ENCODE measurements at places on chromosomes 16 and 17.

DNA sequence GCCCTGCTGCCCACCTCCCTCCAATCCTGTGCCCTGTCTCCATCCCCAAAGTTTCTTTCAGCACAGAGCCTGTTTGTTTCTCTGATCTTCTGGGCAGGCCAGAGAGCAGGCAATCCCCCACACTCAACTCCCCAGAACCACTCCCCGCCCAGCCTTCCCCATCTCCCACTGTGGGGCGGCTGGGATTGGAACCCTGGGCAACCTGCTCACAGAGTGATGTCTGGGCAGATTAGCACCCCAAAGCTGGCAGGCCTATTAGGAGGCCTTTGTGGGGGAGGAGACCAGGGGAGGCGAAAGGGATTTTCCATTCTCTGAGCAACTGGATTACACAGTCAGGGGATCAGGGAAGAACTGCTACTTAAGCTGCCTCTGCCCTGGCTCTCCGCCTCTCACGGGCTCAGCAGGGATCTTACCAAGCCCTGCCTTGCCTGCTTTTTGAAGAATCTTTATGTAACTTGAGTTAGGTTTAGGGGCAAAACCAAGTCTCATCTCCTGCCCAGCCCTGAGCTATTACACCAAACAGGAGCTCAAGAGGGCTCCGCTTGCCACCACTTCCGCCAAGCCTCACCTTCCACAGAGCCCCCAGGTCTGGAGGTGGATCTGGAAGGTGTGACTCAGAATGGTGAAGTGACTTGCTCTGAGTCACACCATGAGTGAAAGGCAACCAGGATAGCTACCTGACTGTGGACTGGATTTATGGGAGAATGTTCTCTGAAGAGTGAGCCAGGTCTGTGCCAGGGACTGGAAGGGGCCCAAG lies 16.0 kb upstream of the LHX1 start:
- peak; percentile 89 for DNase-seq

GRCh38 chr16:70677499-70678120 lies 8.2 kb downstream of the MTSS2 start:
- DNase-seq: no peak

- no peak for DNase-seq
Observed at GRCh38 chr17:33120103-33120502, 128.5 kb downstream of the SPACA3 start.

DNA sequence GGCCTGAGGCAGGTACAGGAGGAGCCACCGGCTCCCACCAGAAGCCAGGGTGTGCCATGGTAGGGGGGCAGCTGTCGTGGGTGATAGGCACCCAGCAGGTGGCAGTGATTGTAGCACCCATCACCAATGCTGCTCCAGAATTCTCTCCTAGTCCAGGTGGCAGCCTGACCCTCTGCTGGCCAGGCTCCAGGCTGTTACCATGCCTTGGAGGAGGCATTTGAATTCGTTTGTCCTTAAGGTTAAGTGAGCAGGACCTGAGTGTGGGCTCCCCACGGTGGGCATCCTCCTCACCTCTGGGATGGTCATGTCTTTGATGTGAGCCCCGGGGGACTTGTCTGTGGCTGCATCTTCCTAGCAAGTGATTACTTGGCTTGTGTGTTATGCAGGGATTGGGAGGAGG lies 59.4 kb downstream of the RGS9 start:
- DNase-seq: no peak

DNA sequence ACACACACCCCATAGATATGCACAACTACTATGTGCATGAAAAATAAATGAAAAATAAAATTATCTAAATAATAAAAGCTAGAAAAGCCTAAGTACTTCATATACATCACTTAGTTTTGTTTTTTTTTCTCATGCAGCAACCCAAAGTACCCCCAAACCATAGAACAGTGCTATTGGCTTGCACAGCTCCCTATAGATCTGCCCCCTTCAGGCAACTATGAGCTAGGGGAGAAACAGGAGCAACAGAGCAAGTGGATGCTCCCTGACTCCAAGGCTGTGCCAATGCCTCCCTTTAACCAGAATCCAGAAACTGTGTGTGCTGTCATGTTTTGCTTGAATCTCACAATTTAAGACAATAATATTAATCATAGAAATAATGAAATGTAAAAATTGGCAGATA lies 605.5 kb downstream of the TOX3 start:
- no peak for DNase-seq

DNA sequence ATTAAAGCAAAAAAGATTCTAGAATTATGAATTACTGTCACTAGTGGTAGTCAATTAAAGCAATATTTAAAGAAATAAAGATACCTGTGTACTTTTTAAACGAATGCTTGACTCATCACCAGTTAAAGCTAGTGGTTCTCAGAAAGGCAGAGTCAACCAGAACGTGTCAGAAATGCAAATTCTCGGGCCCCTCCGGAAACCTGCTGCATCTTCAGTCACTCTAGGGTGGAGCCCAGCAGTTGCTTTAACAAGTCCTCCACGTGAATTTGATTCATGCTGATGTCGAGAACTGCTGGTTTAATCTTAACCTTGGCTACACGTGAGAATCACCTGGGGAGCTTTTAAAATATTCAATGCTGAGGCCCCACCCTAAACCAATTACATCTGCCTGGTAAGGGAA lies 169.8 kb upstream of the SDK2 start:
- no peak for DNase-seq

DNA sequence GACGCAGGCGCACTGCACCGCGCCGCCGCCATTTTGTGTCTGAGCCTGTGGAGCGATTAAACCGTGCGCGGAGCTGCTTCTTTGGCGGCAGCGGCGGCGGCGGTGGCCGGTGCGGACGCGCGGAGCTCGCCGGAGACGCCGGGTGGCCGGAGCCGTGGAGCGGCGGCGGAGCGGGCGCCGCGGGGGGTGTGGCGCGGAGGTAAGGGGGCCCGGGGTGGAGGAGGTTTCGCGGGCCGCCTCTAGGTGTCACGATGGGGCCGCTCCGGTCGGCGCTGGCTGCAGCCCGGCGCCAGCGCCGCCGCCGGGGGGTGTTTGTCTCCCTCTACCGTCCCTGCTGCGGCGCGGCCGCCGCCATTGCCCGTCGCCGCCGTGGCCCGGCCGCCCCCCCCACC lies at the start of gene CTCF:
CTCF (plus strand) TSS at position 1 of the 392 bp plus-strand sequence. CDS start 48,307 bp downstream, outside the sequence.
- DNase-seq: peak; percentile 87

- no peak for DNase-seq
Observed at GRCh38 chr16:75794426-75794825, 68.1 kb upstream of the CPHXL start.

- DNase-seq: no peak
Observed at GRCh38 chr17:80030730-80031410, 4.8 kb downstream of the TBC1D16 start.

- no peak for DNase-seq
Observed at GRCh38 chr17:71055128-71055527, 885.8 kb downstream of the KCNJ2 start.

DNA sequence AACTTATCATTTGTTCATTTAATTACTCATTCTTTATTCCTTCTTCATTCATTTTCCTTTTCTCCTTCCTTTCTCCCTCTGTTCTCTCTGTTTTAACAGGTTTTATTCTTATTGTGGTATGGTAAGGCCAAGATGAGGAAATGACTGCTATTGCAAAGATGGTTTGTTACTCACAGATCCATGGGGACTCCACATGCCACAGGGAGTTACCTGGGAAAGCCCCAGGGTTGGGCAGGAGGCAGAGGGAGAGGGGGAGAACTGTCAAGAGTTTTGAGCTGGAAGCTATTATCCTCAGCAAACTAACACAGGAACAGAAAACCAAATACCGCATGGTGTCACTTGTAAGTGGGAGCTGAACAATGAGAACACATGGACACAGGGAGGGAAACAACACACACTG lies 453.3 kb downstream of the WWOX start:
- DNase-seq: no peak

GRCh38 chr17:74078363-74078941 lies 125.0 kb upstream of the RPL38 start:
- no peak for DNase-seq

DNA sequence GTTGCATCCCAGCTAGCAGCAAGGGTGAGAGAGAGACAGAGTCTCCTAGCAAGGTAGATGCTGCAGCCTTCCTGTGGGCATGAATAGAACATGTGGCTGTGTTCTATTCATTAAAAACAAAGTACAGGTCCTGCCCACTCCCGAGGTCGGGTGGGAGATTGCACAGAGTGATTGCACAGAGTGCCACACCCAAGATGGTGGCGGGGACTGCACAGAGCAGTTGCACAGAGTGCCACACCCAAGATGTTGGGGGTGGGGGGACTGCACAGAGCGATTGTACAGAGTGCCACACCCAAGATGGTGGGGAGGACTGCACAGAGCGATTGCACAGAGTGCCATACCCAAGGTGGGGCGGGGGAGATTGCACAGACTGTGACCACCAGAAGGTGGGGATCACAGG lies 410.8 kb upstream of the EEF2KMT start:
- no peak for DNase-seq

DNA sequence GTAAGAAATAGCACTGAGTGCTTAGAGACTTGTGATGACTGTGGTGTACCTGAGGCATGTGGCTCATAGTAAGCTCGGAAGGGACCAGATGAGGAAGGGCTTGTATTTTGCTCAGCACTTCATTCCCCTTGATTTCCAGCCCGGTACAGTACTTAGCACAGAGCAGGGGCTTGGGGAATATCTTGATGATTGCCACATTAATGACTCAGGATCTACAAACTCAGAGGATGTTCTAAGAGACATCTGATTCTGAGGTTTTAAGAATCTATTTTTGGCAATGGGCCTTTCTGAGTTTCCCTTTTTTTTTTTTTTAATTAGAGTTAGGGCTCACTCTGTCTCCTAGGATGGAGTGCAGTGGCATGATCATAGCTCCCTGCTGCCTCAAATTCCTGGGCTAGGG lies 9.1 kb downstream of the ASPHD1 start:
- DNase-seq: no peak

DNA sequence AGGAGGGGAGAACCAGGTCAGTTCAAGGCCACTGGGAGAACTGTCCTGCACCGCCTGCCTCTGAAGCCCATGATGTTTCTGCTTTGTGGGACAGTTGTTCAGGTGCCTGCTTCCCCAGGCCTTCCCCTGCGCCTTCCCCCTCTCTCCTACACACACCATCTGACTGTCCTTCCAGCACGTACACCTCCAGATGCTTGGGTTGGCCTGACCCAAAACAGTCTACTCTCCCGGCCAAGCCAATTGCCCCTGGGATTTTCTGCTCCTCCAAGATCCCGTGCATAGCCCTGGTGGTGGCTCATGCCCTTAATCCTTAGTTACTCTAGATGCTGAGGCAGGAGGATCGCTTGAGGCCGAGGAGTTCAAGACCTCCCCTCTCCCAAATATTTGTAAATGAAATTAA lies 684 bp upstream of the RSAD1 start:
- no peak for DNase-seq

- no peak for DNase-seq
Observed at GRCh38 chr16:87420026-87421002, 28.2 kb downstream of the MAP1LC3B start.

DNA sequence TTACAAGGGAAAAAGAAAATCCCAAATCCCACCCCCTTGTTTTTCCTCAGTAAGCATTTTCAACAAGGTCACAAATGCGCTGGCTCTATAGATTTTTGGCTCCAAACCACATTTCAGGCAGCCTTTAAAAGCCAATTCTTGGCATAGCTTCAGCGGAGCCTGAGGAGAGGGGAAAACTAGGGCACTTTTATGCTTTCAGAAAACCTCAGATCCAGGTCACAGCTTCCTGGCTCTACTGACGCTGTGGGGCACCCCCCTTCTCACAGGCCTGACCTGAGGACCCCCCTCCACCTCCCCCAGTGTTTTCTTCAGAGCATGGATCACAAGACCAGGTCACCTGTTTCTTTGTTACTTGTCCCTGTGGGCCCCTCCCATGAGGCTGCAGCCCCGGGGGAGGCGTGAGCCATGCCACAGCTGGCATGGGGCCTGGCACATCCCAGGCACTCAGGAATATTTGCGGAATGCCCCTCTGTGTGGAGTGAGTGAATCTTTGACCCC lies 30.1 kb upstream of the MTSS2 start:
- peak; percentile 49 for DNase-seq

DNA sequence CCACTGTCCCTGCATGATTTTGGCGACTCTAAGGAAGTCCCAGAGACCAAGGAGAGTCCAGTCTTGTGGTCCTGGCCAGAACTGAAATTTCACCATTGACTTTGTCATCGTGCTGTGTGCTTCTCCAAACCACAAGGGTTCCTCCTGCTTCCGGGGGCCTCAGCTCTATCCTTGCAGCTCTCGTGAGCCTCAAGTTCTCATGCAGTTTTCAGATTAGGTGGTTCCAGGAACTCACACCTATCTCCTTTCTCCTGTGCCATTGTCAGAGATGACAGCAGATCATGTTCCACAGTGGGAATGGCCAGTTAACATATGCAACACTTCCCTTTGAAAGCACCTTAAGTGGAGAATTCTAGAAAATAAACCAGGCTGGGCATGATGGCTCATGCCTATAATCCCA lies 97.9 kb upstream of the CRHR1 start:
- DNase-seq: no peak

- DNase-seq: peak; percentile 67
Observed at GRCh38 chr16:17476414-17477259, 5.9 kb upstream of the XYLT1 start.

DNA sequence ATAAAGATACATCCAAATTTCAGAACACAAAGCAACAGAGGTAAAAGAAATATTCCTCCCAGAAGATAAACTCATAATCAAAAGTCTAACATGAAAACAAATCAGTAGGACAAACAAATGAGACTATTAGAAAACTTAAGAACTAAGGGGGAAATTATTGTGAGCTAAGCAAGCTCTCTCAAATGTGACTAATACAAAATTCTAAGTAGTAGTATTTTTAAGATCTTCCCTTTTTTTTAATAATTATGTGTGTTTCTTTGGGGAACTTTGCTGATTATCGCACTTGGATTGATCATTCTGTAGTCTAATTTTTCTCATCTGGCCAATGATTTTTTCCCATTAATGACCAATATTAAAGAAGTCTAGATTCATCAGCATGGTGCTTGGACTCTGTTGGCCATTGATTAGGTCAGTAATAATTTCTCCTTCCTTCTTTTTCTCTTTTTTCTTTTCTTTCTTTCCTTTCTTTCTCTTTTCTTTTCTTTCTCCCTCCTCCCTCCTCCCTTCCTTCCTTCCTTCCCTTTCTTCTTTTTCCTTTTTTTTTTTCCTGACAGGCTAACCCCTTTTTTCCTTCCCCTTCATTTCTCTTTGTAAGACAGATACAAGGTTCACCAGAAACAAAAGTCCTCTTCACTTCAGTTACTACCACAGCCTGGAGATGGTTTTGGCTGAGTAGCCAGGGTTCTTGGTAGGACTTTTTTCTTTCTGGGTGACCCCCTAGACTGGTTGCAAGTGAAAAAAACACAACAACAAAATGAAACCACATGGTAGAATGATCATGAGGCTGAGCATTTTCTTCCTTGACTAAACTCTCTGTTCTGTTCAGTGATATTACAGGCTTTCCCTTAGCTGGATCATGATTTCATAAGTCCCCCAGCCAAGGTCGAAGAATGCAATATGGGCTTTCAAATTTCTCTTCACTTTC lies 2.9 kb upstream of the ABCA6 start:
- DNase-seq: no peak

GRCh38 chr16:84759906-84760305 lies 59.9 kb upstream of the CRISPLD2 start:
- DNase-seq: no peak

GRCh38 chr17:70096861-70097260 lies 21.8 kb downstream of the KCNJ16 start:
- no peak for DNase-seq

- DNase-seq: no peak
Observed at GRCh38 chr16:75377729-75378386, 55.4 kb downstream of the CFDP1 start.
